ENCODE measurements at places on chromosomes 1 and 21.
A peak's percentile ranks its signal among the peaks of the same experiment; 100 is the strongest.

GRCh38 chr1:66312271-66312990 lies 221.5 kb upstream of the SGIP1 start:
- DNase-seq, result no peak

DNA sequence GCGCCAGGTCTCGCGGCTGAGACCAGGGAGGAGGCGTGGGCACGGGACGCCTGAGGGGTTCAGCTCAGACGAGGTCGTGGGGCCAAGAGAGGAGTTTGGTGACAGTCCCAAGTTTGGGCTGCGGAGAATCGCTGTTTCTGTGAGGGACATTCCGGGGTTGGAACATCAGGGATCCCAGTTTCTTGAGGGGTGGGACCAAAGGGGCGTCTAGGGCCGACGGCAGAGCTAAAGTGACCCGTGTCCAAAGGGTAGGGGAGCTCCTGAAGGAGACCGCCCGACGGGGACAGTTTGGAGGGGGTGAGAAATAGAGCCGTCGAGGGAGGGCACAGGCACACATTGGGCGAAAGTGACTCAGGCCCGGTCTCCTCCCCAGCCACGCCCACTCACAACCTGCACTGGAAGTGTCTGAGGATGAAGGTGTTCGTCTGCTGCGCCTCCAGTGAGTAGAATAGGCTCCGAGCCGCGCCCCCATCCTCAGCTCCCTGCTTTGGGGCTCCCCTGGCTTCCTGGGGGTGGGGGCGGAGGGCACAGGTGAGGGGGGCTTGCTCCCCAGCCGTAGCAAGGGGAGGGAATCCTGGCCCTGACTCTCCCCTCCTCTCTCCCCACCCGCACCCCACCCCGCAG lies 7.0 kb downstream of the EFNA3 start:
- peak; percentile 90 for DNase-seq

DNA sequence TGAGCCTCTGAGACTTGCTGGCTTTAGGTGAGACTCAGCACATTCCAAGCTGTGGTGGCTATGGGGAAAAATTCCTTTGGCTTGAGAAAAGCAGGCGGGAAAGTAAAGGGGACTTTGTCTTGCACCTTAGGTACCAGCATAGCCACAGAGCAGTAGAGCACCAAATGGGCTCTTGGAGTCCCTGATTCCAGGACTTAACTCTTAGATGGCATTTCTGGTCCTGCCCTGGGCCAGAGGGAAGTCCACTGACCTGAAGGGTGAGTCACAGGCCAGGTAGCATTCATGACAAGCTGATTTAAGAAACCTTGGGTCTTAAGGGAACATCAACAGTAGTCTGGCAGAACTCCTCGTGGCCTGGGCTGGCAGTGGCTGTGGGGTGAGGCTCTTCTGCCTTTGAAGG lies 344.7 kb downstream of the DUSP10 start:
- no peak for DNase-seq

GRCh38 chr1:10903821-10904220 lies 107.4 kb upstream of the CASZ1 start:
- DNase-seq, result no peak

DNA sequence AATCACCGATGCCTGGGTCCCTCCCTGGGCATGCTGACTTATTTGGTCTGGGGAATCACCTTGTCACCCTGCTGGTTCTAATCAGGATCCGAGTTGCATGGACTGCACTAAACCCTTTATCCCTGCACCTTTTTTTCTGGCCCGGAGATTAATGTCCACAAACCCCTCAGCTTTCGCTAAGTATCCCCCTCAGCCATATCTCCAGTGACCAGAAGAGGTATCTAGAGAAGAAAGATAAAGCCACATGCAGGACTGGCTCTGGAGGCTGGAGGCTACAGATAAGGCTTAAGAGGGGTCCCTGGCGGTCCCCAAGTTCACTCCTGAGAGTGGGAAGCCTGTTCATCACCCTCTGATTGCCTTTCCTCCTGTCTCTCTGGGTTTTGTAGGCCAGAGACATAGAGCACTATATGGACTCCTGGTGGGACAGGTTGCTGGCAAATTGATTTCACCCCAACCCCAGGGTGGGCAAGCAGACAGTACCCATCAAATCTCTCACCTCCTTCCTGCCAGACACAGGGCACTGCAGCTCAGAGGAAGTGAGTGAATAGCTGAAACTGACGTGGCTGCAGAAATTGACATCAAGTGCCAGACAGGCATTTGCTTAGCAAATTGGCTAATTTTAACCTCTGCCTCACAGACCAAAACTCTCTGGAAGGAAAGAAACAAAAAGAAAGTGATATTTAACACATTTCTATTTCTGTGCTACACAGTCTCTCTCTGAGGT lies 38.8 kb downstream of the HMGB4 start:
- no peak for DNase-seq

DNA sequence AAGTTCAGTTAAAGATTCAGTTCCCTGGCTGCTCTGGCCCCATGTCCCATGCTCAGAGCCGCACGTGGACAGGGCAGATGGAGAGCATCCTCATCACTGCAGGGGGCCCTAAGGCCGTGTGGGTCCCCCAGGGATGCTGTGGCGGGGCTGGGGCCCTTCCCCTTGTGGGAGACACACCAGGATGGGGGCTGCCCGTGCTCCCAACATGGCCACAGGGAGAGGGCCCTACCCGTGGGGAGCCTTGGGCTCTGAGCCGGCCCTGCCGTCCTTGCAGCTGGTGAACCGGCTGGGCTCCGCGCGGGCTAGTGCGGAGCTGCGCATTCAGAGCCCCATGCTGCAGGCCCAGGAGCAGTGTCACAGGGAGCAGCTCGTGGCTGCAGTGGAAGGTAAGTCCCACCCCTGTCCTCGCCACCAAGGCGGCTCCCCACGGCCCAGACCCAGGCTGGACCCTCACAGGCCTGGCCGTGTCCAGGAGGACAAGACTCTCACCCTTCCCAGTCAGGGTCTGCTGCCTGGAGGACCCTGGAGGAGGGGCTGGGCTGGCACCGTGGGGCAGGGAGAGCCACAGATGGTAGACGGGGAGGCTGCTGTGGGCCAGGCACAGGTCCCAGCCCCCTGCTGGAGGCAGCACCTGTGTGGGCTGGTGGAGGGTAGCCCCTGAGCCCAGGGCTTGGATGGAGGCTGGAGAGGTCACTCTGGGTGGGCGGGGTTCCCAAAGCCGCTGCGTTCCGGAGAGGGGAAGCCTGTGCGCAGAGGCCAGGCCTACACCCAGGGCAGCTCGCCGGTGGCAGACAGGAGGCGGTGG lies 53.8 kb downstream of the TRIM11 start:
- no peak for DNase-seq

GRCh38 chr1:241810769-241811405 lies 37.1 kb upstream of the EXO1 start:
- no peak for DNase-seq

- DNase-seq, result no peak
Observed at GRCh38 chr1:21517161-21517589, 8.0 kb downstream of the ALPL start.

DNA sequence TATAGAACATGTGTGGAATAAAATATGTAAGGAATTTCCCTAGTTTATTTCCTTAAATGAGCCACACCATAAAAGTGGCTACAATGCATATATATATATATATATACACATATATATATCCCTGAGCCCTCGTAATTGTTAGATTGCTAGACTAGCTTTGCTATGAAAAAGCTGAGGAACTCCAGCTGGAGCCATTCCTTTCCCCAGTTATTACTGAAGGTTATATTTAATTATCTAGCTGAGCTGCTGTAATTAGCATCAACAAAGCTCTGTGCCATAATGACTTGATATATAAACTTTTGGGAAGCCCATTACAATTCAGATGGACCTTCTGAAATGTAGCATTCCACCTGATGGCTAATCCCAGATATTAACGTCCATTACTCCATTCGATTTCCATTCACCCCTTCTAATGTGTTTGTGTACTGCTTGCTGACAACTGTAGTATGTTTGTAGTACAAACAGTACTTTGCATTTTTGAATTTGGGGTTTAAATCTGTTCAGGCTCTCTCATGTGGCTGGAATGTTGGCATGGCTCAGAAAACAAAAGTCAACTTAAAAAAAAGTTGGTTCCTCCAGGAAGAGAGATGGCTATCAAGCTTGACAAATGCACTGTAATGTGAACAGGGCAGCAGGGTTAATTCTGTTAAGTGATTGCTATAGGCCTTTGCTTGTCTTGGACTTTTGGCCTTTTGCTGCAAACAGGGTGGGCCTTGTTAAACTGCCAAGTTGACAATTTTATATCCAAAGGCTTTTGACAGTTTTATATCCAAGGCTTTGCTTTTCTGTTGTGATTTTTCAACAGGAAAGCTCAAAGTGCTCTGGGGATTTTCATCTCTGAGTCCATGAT lies 170.0 kb downstream of the LTN1 start:
- DNase-seq, result no peak

DNA sequence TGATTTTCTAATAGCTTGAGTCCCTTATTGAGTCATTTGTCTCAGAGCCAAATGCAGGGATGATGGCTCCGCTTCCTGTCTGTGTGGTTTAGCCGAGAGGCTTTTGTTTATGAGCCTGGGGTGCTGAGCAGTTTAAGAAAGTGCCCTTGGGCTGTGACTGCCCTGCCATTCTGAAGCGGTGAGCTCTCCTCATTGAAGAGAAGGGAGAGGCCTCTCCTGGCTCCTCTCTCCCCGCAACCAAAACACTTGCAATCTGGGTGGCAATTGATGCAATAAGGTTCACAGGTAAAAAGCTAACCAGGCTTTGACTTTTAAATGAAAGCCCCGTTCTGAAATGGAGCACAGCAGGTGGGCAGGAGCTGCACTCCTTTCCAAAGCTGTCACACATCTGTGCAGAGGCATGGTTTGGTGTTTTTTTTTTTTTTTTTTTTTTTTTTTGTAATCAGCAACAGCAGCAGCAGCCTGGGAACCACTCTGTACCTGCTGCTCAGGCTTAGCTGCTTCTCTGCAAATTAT lies 403.7 kb downstream of the SIPA1L2 start:
- DNase-seq, result no peak

DNA sequence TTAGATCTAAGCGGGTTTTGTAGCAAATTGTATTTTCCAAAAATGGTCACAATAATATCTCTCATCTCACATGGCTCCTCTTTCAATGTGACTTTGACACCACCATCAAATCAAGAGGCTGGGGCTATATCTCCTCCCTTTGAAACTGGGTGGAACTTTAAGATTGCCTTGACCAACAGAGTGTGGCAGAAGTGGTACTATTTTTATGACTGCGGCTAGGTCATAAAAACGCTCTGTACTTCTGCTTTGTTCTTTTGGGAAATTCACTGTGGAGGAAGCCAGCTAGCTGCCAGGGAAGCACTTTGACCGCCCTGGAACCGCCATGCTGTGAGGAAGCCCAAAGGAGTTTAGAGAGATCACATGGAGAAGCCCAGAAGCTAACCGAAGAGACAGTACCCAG lies 50.7 kb upstream of the ACOT11 start:
- DNase-seq, result no peak

- no peak for DNase-seq
Observed at GRCh38 chr1:51671527-51672325, 54.8 kb downstream of the OSBPL9 start.

DNA sequence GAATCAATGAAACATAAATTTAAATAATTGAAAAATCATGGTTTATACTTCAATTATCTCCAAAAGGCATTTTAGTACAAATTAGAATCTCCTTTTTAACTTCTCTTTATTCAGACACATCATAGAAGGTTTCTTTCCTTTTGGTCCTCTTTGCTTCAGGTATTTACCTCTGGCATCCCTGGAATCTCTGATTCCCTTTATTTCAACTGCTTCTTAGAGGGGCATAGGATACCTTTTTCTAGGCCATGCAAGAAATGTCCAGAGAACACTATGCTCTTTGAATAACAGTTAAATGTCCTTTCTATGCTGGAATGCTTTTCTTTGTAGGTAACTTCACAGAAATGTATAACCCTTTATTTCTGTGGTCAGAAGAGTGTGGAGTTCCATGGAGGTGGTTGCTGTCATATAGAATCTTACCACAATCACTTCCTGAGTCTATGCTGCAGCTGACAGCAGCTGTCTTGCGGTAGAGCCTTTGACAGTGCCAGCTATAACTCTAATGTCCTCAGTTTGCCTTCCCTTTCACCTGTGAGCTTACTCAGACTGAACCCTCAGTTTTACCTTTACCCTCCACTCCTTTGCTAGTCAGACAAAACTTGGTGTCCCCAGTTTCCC lies 8.6 kb downstream of the LAMC2 start:
- no peak for DNase-seq

DNA sequence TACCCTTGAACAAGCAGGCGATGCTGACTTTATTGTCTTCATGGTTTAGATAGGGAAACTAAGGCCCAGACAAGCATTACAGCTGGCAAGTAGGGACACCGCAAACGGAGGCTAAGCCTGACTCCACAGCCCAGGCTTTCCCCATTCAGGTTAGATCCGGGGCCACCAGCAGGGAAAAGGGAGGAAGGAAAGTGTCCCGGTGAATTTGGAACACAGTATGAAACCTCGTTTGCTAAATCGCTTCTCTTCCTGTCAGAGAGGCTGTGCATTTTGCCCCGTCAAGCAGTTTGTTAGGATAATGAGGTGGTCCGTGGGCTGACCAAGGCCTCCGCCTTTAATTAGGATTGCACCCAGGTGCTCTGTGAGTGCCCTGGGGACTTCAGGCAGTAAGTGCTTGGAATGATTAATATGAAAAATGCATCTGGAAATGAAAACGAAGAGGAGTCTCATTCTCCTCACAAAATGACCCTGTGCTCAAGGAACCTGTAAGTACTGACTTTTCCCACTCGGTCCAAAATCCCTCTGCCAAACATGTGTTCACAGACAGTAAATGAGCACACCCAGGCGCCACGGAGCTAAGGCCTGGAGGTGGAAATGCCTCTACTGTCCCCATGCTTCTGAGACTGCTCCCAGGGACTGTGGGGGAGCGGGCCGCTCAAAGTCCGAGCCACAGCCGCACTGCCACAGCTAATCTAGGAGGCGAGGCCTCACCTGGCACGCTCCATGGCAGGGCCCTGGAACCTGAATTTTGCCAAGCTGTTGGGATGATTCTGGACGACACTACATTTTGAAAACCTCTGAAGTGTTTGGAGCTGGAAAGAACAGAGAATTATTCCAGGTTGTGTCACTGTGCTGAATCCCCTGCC lies 234.1 kb downstream of the SDCCAG8 start:
- no peak for DNase-seq

All from mucosa of descending colon (tissue), 3 donors.